ENCODE measurements at places on chromosomes 4 and X.

- no peak for DNase-seq
Observed at GRCh38 chrX:108299101-108299591, 139.1 kb downstream of the COL4A6 start.

DNA sequence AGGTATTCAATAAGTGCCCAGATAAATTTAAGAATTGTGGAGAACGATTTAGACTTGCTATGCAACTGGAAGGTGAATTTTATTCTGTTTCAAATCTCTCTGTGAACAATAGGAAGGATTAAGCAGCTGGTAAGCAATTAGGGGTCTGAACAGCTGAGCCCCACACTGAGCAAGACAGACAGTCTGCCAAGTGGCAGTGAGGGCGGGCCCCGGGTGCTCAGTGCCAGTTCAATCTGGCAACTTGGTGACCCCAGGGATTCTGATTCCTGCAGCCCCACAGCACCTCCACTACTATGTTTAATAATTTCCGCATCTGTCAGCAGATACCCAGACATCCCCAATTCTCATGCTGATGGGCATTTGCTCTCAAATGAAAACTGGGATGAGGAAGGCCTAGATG lies 317.3 kb downstream of the PPP1R2C start:
- DNase-seq: no peak

DNA sequence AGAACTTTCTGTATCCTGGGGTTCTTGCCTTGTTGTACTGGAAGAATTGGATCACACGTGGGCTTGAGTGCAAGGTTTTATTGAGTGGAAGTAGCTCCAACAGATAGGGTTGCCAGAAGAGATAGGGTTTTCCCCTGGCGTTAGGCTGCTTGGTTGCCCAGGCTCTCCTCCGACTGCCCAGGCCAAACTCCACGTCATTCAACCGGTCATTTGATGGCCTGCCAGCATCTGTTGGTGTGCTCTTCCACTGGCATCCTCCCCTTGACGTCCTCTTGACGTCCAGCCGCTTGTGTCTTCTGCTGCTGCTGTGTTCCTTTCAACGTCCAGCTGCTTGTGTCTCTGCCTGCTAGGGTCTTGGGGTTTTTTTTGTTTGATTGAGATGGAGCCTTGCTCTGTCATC lies 340.3 kb upstream of the ZCCHC13 start:
- no peak for DNase-seq

- no peak for DNase-seq
Observed at GRCh38 chrX:3379111-3379510, 32.7 kb upstream of the MXRA5 start.

GRCh38 chr4:5758741-5759140 lies 47.7 kb downstream of the EVC start:
- peak; percentile 2 for DNase-seq

DNA sequence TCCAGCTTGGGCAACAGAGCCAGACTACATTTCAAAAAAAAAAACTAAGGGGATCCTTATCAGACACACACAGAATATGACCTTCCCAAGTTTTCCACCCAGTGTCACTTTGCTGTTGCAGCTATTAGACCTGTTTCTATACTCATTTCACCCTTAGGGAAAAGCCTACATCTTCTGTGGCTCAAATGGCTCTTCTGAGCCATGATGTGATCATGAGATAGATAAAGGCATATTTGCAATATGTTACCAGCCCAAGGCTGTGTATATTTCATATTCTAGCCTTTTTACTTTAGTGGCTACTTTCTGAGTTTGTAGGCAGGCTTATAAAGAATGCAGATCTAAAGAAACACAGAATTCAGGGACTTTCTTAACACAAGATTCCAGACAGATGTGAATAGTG lies 19.3 kb downstream of the RS1 start:
- DNase-seq: no peak

- no peak for DNase-seq
Observed at GRCh38 chr4:177008836-177009501, 216.2 kb upstream of the VEGFC start.

DNA sequence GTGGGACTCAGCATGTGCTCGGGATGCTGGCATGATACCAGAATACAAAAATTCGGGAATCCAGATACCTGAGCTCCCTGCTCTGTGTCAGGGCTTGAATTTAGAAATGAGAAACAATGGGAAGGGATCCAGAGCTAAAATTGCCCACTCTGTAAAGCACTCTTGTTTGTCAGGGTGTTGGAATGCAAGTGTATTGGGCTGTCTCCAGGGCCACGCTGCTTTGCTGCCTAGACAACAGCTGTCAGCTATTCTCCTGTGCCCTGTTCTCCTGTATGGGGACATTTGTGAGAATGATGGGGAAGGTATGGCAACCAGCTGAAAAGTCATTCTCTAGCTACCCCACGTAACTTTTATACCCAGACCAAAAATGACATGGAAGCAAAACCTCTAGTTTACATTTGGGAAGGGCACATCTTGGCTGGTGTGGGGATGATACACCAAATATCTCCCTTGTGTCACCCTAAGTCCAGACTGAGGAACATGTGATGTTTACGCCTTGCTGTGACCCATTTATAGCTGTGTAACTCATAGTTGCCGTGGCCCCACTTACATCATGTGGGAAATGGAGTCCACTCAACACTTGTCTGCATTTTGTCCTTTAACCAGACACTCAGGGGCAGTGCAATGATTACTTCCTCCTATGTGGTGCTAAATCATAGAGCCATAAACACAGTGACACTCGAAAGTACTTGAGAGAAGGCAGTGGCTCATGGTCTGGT lies 46.6 kb downstream of the SMPX start:
- DNase-seq: no peak

GRCh38 chr4:109302361-109303139 lies at the start of gene COL25A1:
Gene COL25A1 (minus strand): TSS chr4:109302658.
- peak; percentile 26 for DNase-seq

GRCh38 chr4:77493120-77493752 lies 112.4 kb upstream of the CXCL13 start:
- DNase-seq: no peak

- DNase-seq: no peak
Observed at GRCh38 chrX:153727123-153727931, 2.7 kb downstream of the ABCD1 start.

DNA sequence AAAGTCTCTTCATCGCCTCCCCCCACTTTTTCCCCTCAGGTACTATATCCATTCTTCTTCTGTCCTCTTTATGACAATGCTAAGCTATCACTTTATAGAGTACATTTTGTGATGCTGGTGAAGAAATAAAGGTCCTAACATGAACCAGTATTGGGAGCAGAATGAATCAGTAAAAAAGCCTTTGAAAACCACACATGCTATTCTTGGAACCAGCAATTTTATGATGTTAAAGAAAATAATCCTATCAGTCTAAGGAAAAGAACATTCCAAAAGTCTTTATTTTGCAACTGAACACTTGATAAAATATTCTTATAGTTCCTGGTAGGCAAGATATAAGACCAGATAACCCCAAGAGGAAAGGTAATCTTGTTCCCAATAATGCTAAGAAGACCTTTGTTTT lies 107.8 kb upstream of the MCF2 start:
- no peak for DNase-seq

- no peak for DNase-seq
Observed at GRCh38 chr4:139774759-139775487, 109.3 kb downstream of the MGST2 start.

DNA sequence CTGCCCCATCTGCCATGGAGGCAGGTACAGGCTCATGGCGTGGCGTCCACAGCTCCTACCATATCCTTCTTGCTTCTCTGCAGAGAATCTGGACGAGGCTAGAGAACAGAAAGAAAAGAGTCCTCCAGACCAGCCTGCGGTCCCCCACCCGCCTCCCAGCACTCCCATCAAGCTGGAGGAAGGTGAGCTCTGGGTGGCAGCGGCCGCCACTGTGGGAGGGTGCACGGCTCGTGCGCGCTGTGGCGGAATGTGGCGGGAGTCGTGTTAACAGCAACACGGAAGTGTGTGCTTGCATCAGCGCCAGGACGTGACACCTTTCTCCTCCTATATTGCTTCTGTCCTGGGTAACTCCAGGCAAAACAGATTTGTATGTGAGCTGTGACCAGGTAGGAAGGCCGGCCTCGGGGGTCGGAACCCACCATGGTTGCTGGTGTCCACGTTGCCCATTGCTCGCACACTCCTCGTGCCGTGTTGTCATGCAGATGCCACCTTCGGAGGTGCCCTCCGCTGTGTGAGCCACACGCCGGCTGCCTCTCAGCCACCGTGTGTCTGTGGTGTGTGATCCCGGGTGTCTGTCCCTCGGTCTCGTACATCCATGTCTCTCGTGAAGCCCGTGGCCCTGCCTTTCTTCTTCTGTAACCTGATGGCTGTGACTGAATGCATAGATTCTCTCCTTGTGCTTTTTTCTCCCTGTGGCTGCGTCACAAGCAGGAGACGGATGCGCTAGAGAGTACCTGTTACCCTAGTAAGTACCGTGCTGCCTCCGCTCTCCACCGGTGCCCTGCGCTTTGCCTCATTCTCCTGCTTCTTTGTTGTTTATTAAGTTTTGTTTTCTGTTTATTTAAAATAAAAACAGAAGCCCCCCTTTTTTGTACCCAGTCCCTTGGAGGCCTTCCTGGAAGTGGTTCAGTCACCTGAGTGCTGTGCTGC lies 37.0 kb downstream of the NOP14 start:
- no peak for DNase-seq

DNA sequence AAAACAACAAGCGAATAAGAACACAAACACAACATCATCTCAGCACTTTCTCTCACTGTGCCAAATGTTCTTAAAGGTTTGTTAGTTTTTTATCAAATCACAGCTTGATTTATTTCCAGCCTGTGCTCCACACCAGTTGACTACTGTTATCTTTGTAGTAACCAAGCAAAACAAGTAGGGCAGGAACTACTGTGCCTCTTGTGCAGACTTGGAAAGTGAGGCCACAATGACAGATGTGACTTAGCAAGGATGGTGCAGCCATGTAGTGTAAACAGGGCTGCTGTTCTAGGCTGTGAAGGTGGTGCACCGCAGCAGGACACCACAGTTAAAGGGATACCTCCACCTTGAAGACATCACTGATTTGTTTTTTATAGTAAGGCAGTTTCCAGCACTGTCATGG lies 170.0 kb downstream of the IL1RAPL1 start:
- DNase-seq: no peak

DNA sequence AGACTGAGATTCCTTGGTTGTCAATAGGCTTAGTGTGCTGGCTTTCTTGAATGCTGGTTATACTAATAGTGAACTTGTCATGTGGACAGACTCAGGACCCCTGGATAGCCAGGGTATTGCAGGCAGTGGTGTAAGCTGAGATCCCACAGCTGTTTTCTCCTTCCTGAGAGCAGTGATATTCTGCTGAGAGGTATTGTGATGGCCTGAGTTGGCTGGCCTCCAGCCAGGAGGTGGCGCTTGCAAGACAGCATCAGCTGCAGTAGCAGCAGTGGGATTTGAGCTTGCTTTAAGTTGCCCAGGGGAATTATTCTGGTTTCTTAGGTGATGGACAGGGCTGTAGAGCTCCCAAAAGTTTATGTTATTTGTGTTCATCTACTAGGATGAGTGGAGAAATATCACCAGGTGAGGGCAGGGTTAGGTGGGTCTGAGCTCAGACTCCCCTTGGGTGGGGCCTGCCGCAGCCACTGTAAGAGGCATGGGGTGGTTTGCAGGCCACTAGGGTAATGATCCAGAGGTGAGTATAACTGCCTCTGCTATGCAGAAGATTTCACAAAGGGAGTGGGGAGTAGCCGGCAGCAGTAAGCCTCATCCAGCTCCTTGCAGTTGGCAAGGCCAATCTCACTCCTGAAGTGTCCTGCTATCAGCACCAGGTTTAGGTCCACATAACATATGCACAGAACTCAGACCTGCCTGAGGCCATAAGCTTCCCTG lies 66.2 kb downstream of the IL15 start:
- no peak for DNase-seq

GRCh38 chrX:43605351-43605750 lies 50.7 kb upstream of the MAOA start:
- DNase-seq: no peak

DNA sequence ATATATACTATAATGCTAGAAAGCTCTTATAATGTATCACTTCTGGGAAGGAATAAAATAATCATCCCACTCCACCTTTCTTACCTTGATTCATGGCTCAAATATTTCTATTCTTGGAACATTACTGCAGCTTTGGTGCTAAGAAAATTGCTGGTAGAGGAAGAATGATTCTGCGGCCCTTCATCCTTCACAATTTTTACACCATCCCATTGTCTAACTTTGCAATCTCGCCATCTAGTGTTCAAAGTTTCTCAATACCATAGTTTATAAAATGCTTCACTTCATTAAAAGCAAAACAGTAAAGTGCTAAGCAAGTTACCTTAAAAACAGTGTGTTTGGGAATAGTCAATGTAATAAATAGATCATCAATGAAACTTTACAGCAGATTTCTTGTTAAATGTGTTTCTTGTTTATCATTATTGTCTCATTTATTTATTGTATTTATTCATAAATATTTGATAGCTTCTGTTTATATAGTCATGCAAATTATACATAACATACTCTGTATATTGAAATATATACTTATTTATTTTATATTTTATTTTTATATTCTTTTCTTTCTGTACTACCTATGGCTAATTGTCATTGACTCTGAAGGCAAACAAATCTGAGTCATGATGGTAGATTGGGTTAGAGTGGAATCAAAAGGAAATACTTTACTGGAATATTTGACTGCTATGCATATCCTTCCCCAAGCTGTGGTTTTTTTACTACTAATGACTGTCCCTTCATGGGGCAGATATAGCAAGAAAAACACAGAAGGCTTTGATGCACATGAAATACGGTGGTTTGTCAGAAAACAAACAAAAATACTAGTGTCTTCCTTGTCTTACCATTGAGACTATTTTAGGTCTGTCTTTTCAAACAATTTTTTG lies 390.7 kb downstream of the MAPK10 start:
- no peak for DNase-seq

GRCh38 chr4:40515398-40516293 lies 114.0 kb downstream of the RBM47 start:
- no peak for DNase-seq

- DNase-seq: peak; percentile 38
Observed at GRCh38 chr4:53929955-53930798, 134.2 kb downstream of the CHIC2 start.

DNA sequence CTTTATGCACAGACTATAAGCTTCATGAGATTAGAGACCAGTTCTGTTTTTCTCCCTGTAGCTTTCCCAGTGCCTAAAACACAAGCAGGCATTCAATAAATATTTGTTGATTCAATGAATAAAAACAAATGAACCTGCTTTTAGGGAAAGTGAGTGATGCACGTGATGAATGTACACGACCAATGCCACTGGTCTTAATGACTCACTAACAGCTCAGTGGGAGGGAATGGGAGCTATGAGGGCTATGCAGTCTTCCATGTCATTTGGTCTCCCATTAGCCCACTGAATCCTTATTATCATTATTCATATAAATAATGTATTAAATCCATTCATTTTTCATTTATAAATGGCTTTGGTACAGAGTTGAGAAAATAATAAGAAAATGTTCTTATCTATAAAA lies 247.4 kb downstream of the FBXO8 start:
- DNase-seq: no peak
